ENCODE measurements at places on chromosomes 2 and 18. TPM values are rescaled to one million over a fixed set of nuclear protein-coding genes. Genes with fewer than 3 reads are reported as not detected.

GRCh38 chr2:225636558-225636957, 237.0 kb downstream of the NYAP2 start:
- DNase-seq: no peak

DNA sequence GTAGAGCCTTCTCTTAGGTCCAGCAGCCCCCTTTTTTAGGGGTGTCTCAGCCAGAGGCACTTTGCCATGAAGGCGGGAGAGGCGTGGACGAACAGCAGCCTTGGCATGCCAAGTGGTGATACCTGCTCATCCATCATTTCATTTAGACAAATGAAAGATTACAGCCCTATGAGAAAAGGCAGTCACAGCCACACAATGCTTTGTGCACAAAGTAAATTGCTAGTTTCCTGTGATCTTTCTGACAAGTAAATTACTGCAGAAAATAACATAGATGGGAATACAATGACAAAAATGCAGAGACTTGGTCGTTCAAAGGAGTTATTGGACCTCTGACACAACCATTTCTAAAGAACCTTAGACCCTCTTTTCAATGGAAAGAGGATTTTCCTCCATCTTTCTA, 94.9 kb downstream of the RND3 start:
- no peak for DNase-seq

DNA sequence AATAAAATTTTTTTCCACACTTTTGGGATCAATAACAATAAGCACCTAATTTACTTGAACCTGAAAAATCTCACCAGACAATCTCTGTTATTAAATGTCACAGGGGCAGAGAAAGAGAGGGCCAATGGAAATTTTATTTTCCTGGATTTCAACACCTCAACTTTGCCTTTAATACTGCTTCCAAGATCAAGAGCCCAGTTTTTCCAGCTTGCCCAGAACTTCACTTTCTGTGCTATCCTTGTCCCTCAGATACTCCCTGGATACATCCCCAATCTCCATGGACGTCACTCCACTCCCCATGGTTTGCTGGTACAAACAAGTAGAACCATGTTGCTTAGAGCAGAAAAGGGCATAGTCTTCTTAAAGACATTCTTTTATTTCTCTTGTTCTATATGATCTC, 29.3 kb upstream of the PID1 start:
- DNase-seq: no peak

GRCh38 chr2:152037743-152038435, 61.0 kb downstream of the CACNB4 start:
- no peak for DNase-seq

Gene REG3G
- total RNA-seq: not detected

Data from thoracic aorta (tissue), 2 donors.